NB4 (cell line): ENCODE measurements at places on chromosomes 16 and 17.

- DNase-seq, result no peak
Observed at GRCh38 chr17:31283841-31284240, 13.2 kb downstream of the OMG start.

DNA sequence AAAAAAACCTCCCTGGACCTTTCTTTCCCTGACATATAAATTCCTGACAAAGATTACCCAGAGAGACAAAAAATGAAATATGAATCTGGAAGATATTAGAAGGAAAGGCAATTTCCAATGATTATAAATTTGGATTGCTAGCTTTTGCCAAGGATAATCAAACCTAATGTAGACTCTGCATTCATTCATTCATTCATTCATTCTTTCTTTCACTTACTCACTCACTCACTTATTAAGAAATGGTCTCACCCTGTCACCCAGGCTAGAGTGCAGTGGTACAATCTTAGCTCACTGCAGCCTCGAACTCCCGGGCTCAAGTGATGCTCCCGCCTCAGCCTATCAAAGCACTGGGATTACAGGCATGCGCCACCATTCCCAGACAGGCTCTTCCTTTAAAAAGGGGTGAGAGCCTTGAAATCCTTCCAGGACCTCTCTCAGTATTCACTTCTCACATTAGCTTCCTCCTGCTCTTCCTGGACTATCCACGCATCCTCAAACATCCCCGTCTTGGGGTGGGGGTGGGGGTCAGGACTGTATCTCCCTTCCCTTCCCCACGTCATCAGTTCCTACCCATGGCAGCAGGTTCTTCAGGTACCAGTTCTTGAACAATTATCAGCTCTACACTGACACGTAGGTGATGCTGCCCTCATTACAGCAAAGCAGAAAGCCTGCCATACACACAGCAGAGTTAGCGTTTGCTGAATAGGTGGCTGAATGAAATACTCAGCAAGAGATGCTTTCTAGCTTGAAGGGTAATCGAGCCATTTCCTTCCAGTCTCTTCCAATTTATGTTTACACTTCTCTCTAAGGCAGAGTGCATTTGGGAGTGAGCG lies 19.8 kb downstream of the PRPSAP1 start:
- DNase-seq, result no peak

DNA sequence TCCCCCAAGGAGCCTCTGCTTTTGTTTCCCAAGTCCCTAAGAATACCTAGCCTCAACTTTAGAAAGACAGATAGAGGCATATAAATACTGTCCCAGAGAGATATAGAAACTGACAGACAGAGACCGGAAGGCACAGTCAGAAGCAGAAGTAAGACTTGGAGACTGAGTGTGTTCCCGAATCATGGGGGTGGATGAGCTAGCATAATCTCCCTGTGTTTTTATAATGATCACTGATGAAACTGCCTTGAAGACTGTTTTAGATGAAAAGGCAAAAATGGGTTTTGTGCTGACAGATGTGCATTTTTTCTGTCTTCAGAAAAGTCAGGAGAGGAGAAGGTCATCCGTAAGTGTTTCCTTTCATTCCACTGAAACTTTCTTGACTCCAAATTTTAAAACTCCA lies 8.3 kb upstream of the PSMD3 start:
- DNase-seq, result peak; percentile 55

GRCh38 chr16:83117810-83118209 lies 491.0 kb downstream of the CDH13 start:
- no peak for DNase-seq

DNA sequence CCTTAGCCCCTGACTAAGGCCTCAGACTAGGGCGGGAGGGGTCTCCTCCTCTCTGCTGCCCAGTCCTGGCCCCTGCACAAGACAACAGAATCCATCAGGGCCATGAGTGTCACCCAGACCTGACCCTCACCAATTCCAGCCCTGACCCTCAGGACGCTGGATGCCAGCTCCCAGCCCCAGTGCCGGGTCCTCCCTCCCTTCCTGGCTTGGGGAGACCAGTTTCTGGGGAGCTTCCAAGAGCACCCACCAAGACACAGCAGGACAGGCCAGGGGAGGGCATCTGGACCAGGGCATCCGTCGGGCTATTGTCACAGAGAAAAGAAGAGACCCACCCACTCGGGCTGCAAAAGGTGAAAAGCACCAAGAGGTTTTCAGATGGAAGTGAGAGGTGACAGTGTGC lies 12.7 kb downstream of the CES3 start:
- no peak for DNase-seq

- DNase-seq, result no peak
Observed at GRCh38 chr17:6548578-6549330, 7.6 kb downstream of the PITPNM3 start.

DNA sequence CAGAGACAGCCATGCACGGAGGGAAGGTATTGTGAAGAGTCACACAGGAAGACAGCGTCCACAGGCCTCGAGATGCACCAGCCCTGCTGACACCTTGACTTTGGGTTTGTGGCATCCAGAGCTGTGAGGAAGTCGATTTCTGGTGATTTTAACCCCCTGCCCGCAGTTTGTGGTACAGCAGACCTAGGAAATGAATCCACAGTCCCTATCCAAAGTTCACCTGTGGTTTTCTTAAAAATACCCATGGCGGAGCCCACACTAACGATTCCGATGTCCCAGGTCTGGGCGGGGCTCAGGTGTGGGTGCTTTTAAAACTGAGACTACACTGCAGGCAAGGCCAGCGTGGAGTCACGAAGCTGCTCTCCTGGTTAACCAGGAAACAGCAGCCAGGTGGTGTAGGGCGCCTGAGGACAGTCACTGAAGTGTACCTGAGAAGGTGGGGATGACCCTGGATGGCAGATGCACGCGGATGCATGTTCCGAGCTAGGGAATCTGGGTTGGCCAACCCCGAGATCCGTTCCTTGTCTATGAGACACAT lies 14.4 kb upstream of the MEAK7 start:
- DNase-seq, result no peak

DNA sequence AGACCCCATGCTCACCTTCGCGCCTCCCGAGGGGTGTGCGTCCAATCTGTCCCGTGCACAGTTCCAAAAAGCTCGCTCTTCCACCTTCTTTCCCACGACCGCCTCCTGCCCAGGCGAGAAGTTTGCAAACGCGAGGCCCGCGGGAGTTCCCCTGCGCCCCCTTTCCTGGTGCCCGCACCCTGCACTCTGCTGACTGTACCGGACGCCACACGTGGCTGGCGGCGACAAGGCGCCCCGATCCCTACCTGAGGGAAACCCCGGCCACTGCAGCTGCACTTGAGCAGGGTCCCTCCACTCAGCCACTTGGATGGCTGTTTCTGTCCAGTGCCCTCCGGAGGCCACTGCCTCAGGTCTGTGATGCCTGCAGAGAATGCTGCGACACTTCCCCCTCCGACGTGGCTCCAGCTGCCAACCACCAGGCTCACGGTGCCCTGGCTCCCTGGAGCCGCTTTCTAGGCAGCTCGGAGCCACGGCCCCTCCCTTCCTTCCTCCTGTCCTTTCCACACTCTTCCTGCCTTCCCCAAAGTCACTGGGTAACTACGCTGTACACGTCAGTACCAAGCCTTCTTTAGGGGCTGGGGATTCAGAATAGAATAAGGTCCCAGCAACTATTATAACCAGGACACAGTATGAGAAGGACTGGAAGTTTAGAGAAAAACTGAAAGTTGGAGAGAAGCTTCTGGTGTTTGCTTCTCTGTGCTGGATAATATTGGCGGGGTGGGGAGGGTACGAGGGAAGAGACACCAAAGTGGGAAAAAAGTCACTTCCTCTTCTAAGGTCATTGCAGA lies at the start of gene MLKL:
MLKL (minus strand) TSS at position 425 of the 788 bp plus-strand sequence. CDS start 5,105 bp downstream, outside the sequence.
- peak; percentile 95 for DNase-seq
